CD4-positive, alpha-beta T cell treated with Interleukin-12 subunit alpha and Interleukin-12 subunit beta, for 1 hour (primary cell): ENCODE measurements at places on chromosomes 13 and 19.

GRCh38 chr13:104962411-104962810, 1573.1 kb downstream of the EFNB2 start:
- no peak for DNase-seq

- no peak for DNase-seq
Observed at GRCh38 chr19:46386996-46387712, 26.2 kb downstream of the CCDC8 start.

DNA sequence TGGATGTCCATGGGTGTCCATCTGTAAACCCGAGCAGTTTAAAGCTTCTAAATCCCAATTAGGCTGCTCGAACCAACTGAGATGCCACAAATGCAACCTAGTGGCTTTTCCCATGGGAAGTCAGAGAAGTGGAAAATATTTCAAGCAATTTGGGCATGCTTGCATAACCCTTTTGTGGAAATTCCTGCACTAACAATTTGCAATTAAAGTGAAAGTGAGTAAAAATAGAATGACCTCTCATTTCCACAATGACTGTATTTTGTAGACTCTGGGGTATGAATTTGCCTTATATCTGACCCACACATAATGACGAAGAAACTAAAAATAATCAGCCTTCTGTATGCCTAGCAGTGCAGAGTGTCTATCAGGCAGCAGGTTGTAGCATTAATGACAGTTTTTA, 91.8 kb upstream of the TSC22D1 start:
- no peak for DNase-seq

- no peak for DNase-seq
Observed at GRCh38 chr13:40185414-40185813, 481.0 kb downstream of the FOXO1 start.

DNA sequence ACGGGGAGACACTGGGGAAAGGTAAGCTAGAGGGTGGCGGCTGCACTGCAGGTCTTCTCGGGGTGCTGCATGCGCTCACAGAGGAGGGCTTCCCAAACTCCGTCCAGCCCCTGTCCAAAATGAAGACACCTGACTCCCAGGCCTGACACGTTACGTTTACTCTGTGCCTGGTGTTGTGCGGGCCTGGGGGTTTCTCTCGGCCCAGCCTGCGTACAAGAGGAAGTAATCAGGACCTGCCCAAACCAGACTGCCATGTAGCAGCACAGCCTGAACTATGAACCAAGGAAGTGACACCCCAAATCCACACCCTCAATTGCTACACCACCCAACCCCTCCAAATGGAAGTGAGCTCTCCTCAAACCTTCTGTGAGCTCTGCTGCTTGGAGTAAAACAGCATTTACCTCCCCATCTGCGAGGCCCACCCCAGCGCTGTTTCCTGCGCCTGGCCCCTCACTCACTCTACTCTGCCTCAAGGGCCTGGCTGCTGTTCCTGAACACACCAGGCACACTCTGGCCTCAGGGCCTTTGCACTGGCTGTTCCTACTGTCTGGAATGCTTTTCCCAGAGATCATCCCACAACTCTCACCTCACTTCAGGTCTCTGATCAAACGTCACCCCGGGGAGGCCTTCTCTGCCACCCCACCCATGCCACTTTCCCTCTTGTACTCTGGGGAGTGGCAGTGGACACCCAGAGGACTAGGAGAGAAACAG, 3.0 kb downstream of the HSPBP1 start:
- peak; percentile 40 for DNase-seq

GRCh38 chr19:57231686-57232085, 863 bp downstream of the AURKC start:
- no peak for DNase-seq

GRCh38 chr13:30744681-30745077, 9.3 kb downstream of the ALOX5AP start:
- no peak for DNase-seq

GRCh38 chr19:2413159-2413558, 14.2 kb downstream of the TIMM13 start:
- no peak for DNase-seq

GRCh38 chr13:99871249-99871898, 100.2 kb downstream of the ZIC5 start:
- DNase-seq, result no peak

GRCh38 chr19:2188708-2189385, 25.1 kb downstream of the DOT1L start:
- no peak for DNase-seq

- no peak for DNase-seq
Observed at GRCh38 chr13:29310806-29311205, 284.7 kb downstream of the SLC7A1 start.

- no peak for DNase-seq
Observed at GRCh38 chr19:12899891-12900518, 9.0 kb downstream of the GCDH start.

DNA sequence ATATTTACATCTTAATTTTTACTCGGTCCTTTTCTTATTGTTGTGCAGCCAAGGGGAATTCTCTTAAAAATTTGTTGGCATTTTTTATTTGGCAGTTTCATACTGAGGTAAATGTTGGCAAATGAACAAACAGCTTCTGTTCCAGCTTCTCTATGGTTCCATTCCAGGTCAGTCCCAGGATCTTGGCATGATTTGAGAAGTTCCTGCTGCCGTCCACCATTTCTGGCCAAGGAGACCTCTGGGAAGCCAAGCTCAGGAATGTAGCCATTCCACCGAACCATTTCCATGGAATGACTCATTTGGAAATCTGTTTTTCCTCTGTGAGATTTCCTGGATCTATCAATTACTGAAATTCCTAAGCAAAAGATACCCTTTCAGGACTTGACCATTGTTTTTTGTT, 43.9 kb downstream of the SLC10A2 start:
- no peak for DNase-seq

GRCh38 chr13:27281420-27281819, 10.8 kb downstream of the RASL11A start:
- no peak for DNase-seq

GRCh38 chr13:20192836-20193161, at the start of gene GJB2:
GJB2 (minus strand) TSS chr13:20192938; CDS start chr13:20189581, 3,357 bp downstream.
- DNase-seq, result no peak

- DNase-seq, result peak; percentile 36
Observed at GRCh38 chr19:18520848-18521691, 800 bp downstream of the ELL start.

DNA sequence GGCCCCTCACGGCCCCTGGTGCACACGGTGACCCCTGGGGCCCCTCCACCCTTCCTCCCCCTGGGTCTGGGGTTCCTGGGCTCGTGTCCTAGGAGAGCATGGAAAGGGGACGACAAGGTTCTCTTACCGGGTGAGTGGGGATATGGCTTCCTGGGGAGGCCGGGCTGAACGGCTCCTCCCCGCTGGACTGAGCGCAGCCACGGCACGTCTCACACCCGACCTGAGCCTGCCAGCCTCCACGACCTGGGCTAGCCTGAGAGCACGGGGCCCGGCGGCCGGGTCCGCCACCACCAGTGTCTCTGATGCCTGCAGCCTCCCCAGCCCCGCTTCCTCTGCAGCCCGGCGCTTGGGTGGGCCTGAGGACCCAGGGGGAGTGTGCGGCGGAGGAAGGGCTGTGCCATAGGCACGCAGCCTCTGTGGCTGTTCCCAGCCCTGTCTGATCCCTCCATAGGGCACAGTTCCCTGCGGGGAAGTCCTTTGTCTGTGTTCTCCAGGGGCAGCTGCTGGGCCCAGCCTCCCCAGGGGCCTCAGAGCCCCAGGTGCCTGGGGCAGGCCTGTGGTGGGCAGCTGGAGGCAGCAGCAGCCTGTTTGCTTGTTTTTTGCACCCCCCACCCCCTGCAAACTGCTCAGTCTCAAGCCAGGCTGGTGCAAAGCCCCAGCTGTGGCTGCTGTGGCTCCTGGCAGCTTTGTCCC, 15.0 kb downstream of the PLIN4 start:
- DNase-seq, result no peak

- DNase-seq, result no peak
Observed at GRCh38 chr19:43124360-43124759, 41.9 kb upstream of the PSG2 start.

DNA sequence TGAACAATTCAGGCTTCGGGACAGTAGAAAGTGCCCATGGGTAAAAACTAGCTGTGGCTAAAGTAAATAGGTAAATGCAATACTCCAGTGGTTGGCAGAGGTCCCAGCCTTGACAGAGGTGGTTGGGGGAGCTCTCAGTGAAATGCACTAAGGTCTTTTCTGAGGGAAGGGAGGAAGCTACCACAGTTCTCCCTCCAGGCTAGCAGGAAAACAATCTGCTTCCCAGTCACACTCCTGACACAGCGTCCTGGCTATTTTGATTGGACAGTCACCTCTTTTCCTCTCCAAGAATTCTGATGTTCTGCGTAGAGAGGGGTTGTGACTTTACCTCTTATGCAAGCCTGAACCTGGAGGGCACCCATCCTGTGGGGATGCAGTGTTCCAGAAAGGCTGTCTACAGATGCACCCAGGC, 128.7 kb downstream of the CYSLTR2 start:
- DNase-seq, result no peak
